ENCODE measurements at places on chromosomes 16 and 17. TPM values are rescaled to one million over a fixed set of nuclear protein-coding genes. Genes with fewer than 3 reads are reported as not detected.

- H3K4me3 ChIP-seq: no peak overlapping the region
- H3K4me1 ChIP-seq: peaks cover 3% of the 10 kb centered on the region
- DNase-seq: no peak
- H3K27me3 ChIP-seq: no peaks in the 10 kb centered on the region
- H3K27ac ChIP-seq: no peak overlapping the region
These were observed 281.9 kb downstream of the FTO start for GRCh38 chr16:53985861-53986260.

- H3K27ac ChIP-seq: no peak overlapping the region
- no peak for DNase-seq
- H3K27me3 ChIP-seq: no peaks in the 10 kb centered on the region
- H3K4me1 ChIP-seq: peaks cover 37% of the 10 kb centered on the region
These were observed 12.0 kb downstream of the AMFR start for GRCh38 chr16:56413381-56413780.

GRCh38 chr16:86350289-86350688 is 160.0 kb upstream of the FOXF1 start:
- H3K27ac ChIP-seq: no peak overlapping the region
- H3K27me3 ChIP-seq: no peaks in the 10 kb centered on the region
- no peaks in the 10 kb centered on the region for H3K36me3 ChIP-seq
- H3K4me1 ChIP-seq: no peaks in the 10 kb centered on the region

- H3K4me1 ChIP-seq: no peaks in the 10 kb centered on the region
- H3K27me3 ChIP-seq: no peaks in the 10 kb centered on the region
- no peak overlapping the region for H3K27ac ChIP-seq
- no peak overlapping the region for H3K4me3 ChIP-seq
- peaks cover 6% of the 10 kb centered on the region for H3K36me3 ChIP-seq
These were observed 76.8 kb downstream of the ABCA8 start for GRCh38 chr17:68878226-68878885.

DNA sequence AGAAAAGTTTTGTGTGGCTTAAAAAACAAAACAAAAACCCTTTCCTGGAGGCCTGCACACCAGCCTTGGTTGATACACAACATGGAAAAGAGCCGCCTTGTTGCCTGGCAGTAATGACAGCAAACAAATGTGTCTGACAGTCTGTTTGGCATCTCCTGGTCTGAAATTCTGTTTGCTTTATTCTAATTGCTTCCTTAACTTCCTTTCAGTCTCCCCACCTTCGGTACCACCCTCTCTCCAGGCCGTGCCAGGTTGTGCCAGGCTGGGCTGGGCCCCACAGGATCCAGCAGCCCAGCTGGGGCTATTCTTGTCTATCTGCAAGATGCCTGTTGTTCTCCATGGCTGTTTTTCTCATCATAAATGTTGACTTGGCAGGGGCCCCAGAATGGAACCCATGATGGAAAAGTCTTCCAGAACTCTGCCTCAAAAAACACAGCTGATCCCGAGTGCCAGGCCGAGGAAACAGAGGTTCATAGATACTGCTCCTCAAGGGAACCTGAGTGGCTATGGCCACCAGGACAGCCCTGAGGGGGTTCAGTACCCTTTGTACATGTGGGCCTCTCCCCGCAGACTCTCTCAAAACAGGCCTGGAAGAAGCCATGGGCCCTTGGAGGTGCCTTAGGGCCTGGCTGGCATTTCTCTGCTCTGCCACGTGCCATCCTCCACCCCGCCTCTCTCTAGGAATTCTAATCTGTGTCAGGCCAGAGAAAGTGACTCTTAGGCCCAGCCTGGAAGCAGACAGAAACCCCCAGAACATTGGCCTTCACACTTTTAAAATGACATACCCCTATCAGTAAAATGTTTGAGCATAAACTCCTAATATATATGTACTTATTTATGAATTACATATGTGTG is 50.5 kb downstream of the YPEL2 start:
- H3K27me3 ChIP-seq: no peaks in the 10 kb centered on the region
- H3K4me3 ChIP-seq: no peak overlapping the region
- peak overlapping the region; percentile 84 for H3K27ac ChIP-seq

GRCh38 chr16:48197294-48197693 is 41.5 kb upstream of the ABCC12 start:
- no peaks in the 10 kb centered on the region for H3K36me3 ChIP-seq
- H3K27ac ChIP-seq: no peak overlapping the region
- no peak overlapping the region for H3K4me3 ChIP-seq
- DNase-seq: no peak
- no peaks in the 10 kb centered on the region for H3K27me3 ChIP-seq

DNA sequence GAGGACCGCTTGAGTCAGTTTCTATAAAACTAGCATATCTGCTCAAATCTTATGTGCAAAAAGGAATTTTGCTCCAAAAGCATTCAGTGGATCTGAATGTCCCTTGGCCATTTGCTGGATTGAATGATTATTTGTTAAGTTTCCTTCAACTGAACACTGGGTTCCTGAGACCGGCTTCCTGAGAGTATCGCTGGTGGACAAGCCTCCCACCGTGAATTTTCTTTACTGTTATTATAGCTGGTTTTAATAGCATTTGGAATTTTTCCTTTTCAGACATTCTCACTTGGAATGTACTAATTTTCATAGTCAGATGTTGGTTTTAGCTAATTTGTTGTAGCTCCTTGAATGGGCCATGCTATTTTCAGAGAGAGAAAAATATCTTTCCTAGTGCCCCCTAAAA is 9.8 kb upstream of the MYOCD start:
- H3K4me1 ChIP-seq: peaks cover 2% of the 10 kb centered on the region
- no peaks in the 10 kb centered on the region for H3K36me3 ChIP-seq
- H3K4me3 ChIP-seq: no peak overlapping the region
- DNase-seq: no peak
- no peak overlapping the region for H3K27ac ChIP-seq

- no peak overlapping the region for H3K4me3 ChIP-seq
- H3K36me3 ChIP-seq: no peaks in the 10 kb centered on the region
- H3K4me1 ChIP-seq: peaks cover 15% of the 10 kb centered on the region
These were observed 207.6 kb downstream of the RAB11FIP4 start for GRCh38 chr17:31598921-31599571.

GRCh38 chr16:87048730-87049115 is 268.5 kb downstream of the C16orf95 start:
- H3K27ac ChIP-seq: no peak overlapping the region
- no peak overlapping the region for H3K4me3 ChIP-seq
- H3K36me3 ChIP-seq: no peaks in the 10 kb centered on the region
- H3K4me1 ChIP-seq: peaks cover 7% of the 10 kb centered on the region

DNA sequence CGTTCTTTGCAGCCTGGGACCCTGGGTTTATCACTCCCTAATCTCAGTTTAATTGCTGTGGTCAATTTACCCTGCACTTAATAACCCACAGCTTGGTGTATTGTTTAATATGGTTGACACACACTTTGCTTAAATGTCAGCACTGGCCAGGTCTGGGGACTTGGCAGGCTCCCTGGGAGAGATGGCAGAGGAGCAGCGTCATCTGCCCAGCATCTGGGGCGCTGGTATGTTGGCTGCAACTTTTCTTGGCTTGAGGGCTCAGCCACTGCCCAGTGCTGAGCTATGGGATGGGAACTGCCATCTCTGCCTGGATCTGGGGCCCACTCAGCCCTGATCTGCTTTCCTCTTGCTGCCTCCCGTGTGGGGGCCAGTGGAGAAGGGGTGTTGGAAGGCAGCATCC is 115.7 kb upstream of the IRX3 start:
- no peak overlapping the region for H3K4me3 ChIP-seq
- H3K27ac ChIP-seq: no peak overlapping the region
- H3K27me3 ChIP-seq: no peaks in the 10 kb centered on the region

GRCh38 chr17:43907998-43908721 is 824 bp upstream of the MPP2 start:
- H3K27ac ChIP-seq: peak overlapping the region; percentile 89
- H3K4me1 ChIP-seq: peaks cover 33% of the 10 kb centered on the region
- H3K36me3 ChIP-seq: no peaks in the 10 kb centered on the region
- H3K27me3 ChIP-seq: peaks cover 32% of the 10 kb centered on the region

- H3K4me1 ChIP-seq: peaks cover 9% of the 10 kb centered on the region
- DNase-seq: no peak
- H3K27me3 ChIP-seq: no peaks in the 10 kb centered on the region
- peaks cover 40% of the 10 kb centered on the region for H3K36me3 ChIP-seq
These were observed 79.3 kb downstream of the AATF start for GRCh38 chr17:37028040-37028439.

GRCh38 chr16:58824201-58824600 is 90.1 kb upstream of the GOT2 start:
- H3K27ac ChIP-seq: no peak overlapping the region
- H3K36me3 ChIP-seq: no peaks in the 10 kb centered on the region
- no peak overlapping the region for H3K4me3 ChIP-seq
- no peak for DNase-seq
- no peaks in the 10 kb centered on the region for H3K4me1 ChIP-seq

- peaks cover 17% of the 10 kb centered on the region for H3K27me3 ChIP-seq
- peak within 1 kb of the TSS; percentile 71 for H3K4me3 ChIP-seq
- H3K36me3 ChIP-seq: no peaks in the 10 kb centered on the region
These were observed at the start of gene GPRC5C for GRCh38 chr17:74431568-74432423. Gene GPRC5C (plus strand): TSS chr17:74432088. CDS start chr17:74439777, 7,689 bp downstream.

DNA sequence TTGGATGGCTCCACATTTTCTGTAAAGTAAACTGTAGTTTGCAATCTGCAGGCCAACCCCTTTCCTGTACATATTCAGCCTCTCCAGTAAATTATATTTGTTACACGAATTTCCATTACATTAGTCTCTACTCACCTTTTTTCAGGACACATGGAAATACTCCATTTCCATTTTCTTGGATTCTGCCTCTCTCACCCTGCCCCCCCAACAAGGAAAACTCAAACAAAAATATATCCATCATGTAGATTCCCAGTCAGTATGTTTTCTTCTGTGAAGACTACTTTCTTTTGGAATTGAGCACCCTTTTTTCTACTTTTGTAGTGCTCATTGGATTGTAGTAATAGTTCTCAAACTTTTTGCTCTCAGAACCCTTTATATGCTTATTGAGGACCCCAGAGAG is 2.9 kb downstream of the PPM1D start:
- no peak overlapping the region for H3K27ac ChIP-seq
- H3K27me3 ChIP-seq: no peaks in the 10 kb centered on the region
- peak overlapping the region; percentile 89 for H3K4me3 ChIP-seq
- H3K36me3 ChIP-seq: no peaks in the 10 kb centered on the region
- no peak for DNase-seq

DNA sequence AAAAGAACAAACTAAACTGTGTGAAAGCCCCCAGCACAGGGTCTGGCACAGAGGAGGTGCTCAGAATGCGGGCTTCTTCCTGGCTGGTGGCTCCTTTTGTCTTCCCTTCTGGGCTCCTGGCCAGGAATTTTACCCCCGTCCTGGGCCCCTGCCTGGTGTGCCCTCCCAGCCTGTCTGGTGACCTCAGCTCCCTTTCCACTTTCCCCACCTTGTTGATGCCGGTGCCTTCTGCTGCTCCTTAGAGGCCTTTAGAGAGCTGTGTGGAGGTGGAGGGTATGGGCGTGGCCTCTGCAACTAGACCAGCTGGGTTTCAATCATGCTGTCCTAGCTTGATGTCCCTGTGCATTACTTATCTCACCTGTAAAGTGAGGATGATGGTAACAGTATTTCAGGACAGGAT is 16.8 kb downstream of the PIRT start:
- no peak overlapping the region for H3K27ac ChIP-seq
- H3K36me3 ChIP-seq: no peaks in the 10 kb centered on the region
- peak; percentile 68 for DNase-seq
- no peak overlapping the region for H3K4me3 ChIP-seq

DNA sequence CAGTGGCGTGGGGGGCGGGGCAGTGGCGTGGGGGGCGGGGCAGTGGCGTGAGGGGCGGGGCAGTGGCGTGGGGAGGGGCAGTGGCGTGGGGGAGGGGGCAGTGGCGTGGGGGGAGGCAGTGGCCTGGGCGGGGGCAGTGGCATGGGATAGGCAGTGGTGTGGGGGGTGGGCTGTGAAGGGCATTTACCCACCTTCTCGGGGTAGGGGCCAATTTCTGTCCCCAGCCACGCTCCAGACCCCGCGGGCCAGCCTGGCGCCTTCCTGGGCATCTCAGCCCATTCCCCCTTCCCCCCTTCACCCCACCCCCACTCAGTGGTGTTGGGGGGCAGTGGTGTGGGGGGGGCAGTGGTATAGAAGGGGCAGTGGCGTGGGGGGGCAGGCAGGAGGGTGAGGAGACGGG is 92.7 kb downstream of the LITAF start:
- H3K4me3 ChIP-seq: no peak overlapping the region
- H3K27me3 ChIP-seq: no peaks in the 10 kb centered on the region
- H3K36me3 ChIP-seq: no peaks in the 10 kb centered on the region
- H3K27ac ChIP-seq: no peak overlapping the region
- DNase-seq: no peak

DNA sequence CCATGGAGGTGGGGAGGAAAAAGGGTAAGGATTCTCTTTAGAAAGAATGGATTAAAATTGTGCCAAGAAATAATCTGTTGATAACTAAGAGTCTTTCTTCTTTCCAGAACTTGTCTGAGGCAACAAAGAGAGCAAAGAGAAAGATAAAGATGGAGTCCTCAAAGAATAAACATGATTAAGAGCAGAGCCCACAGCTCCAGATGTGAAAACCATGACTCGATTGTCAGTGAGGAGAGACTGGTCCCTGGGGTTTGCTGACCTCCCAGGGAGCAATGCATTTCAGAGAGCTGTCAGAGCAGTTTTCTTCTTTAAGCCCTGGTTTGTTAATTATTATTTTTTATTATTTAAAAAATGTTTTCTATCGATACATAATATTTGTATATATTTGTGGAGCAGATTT is 74.6 kb downstream of the TMEM100 start:
- no peaks in the 10 kb centered on the region for H3K4me1 ChIP-seq
- H3K27me3 ChIP-seq: no peaks in the 10 kb centered on the region
- H3K27ac ChIP-seq: no peak overlapping the region
- no peaks in the 10 kb centered on the region for H3K36me3 ChIP-seq

GRCh38 chr16:70778901-70779309 is 22.1 kb downstream of the VAC14 start:
- no peak overlapping the region for H3K4me3 ChIP-seq
- no peaks in the 10 kb centered on the region for H3K4me1 ChIP-seq
- no peak overlapping the region for H3K27ac ChIP-seq
- H3K27me3 ChIP-seq: no peaks in the 10 kb centered on the region

- peaks cover 27% of the 10 kb centered on the region for H3K36me3 ChIP-seq
- peaks cover 6% of the 10 kb centered on the region for H3K27me3 ChIP-seq
- H3K4me1 ChIP-seq: peaks cover 9% of the 10 kb centered on the region
- H3K4me3 ChIP-seq: peak overlapping the region; percentile 43
- peak overlapping the region; percentile 78 for H3K27ac ChIP-seq
- DNase-seq: peak; percentile 88
These were observed 13.0 kb downstream of the SARM1 start for GRCh38 chr17:28384281-28385036.

GRCh38 chr16:82011199-82011641 is at the start of gene SDR42E1:
Gene SDR42E1 (minus strand): TSS chr16:82011470. CDS start chr16:82000858, 10,612 bp downstream.
- H3K4me1 ChIP-seq: no peaks in the 10 kb centered on the region
- peaks cover 9% of the 10 kb centered on the region for H3K27me3 ChIP-seq
- H3K27ac ChIP-seq: peak within 1 kb of the TSS; percentile 71
- peak within 1 kb of the TSS; percentile 67 for H3K4me3 ChIP-seq
- DNase-seq: peak; percentile 91

- DNase-seq: peak; percentile 41
- H3K4me1 ChIP-seq: peaks cover 40% of the 10 kb centered on the region
- peak overlapping the region; percentile 97 for H3K4me3 ChIP-seq
- peak overlapping the region; percentile 91 for H3K27ac ChIP-seq
- no peaks in the 10 kb centered on the region for H3K27me3 ChIP-seq
- peaks cover 22% of the 10 kb centered on the region for H3K36me3 ChIP-seq
These were observed 680 bp downstream of the ZNF629 start for GRCh38 chr16:30786115-30786935.

- DNase-seq: no peak
- H3K27me3 ChIP-seq: no peaks in the 10 kb centered on the region
- no peaks in the 10 kb centered on the region for H3K36me3 ChIP-seq
- peaks cover 52% of the 10 kb centered on the region for H3K4me1 ChIP-seq
- no peak overlapping the region for H3K27ac ChIP-seq
- no peak overlapping the region for H3K4me3 ChIP-seq
These were observed 191.5 kb downstream of the FTO start for GRCh38 chr16:53895433-53895832.

HSPB9 gene
- total RNA-seq: not detected

CNTNAP1 gene
- total RNA-seq: 12.8 TPM

FDXR gene
- total RNA-seq: 46.9 TPM

NAGS gene
- total RNA-seq: not detected

RGS11 gene
- 2.6 TPM for total RNA-seq

KRT33A gene
- total RNA-seq: not detected

BCL6B gene
- 5.5 TPM for total RNA-seq

Measured in stomach (tissue), 19 donors.